Sigmoid colon (tissue), 7 donors: ENCODE measurements at places on chromosomes 4 and X. TPM values are rescaled to one million over a fixed set of nuclear protein-coding genes. Genes with fewer than 3 reads are reported as not detected.

DNA sequence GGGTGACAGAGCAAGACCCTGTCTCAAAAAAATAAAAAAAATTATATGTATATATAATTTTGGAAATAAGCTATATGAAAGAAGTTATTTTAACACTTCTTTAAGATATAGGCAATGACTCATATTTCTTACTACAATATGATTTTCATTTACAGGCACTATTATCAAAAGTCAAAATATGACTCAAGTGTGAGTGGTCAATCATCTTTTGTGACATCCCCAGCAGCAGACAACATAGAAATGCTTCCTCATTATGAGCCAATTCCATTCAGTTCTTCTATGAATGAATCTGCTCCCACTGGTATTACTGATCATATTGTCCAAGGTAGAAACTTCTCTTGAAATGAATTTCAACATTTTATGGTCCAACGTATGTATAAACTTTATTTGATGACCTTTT, 20.8 kb downstream of the OCIAD1 start:
- H3K4me3 ChIP-seq: no peak overlapping the region
- H3K4me1 ChIP-seq: no peaks in the 10 kb centered on the region
- no peaks in the 10 kb centered on the region for H3K27me3 ChIP-seq

DNA sequence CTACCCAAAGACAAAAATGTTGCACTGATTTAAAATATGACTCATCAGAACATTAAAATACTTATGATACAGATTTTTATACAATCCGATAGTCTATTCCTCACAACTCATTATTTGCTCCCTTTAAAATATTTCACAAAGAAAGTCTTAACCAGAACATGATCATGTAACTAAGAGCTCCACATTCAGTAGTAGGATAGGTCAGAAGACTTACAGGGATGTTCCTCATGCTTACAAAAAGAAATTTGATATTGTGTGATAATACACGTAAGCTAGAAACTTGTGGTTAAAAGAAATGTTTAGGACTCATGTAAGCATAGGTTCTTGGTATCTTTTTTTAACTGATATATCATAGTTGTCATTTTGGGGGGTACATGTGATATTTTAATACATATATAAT, 235.9 kb downstream of the PALLD start:
- H3K4me3 ChIP-seq: no peak overlapping the region
- no peak for DNase-seq
- H3K27ac ChIP-seq: no peak overlapping the region
- H3K4me1 ChIP-seq: no peaks in the 10 kb centered on the region
- H3K27me3 ChIP-seq: no peaks in the 10 kb centered on the region
- no peaks in the 10 kb centered on the region for H3K36me3 ChIP-seq

DNA sequence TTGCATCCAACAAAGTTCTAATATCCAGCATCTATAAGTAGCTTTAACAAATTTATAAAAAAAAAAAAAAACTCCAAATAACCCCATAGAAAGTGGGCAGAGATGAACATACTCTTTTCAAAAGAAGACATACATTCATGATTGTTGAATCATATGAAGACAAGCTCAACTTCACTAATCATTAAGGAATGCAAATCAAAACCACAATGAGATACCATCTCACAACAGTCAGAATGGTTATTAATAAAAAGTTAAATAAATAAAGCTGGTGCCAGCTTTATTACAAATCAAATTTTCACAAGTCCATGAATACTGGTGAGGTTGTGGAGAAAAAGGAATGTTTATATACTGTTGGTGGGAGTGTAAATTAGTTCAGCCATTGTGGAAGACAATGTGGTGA, 592.0 kb downstream of the IQCM start:
- no peak overlapping the region for H3K4me3 ChIP-seq
- no peaks in the 10 kb centered on the region for H3K4me1 ChIP-seq

GRCh38 chr4:8118035-8118434, 40.6 kb downstream of the ABLIM2 start:
- H3K27ac ChIP-seq: no peak overlapping the region
- no peaks in the 10 kb centered on the region for H3K36me3 ChIP-seq
- DNase-seq: no peak
- no peaks in the 10 kb centered on the region for H3K4me1 ChIP-seq
- no peak overlapping the region for H3K4me3 ChIP-seq
- no peaks in the 10 kb centered on the region for H3K27me3 ChIP-seq

DNA sequence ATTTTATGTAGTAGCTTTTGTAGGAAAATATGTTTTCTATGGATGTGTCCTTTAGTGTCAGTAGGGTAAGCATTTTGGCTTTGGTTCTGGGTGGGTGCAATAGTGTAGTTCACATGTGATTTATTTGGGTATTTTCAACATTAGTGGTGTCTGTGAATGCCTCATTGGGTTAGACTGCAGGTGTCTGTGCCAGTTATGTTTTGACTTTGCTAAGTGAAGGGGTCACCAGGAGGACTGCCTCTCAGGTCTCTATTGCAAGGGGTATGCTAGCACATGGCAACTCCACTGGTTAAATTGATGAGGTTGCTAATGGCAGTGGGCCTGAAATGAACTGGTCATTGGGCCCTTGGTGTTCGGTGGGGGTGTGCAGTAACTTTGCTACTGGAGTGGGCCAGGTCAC, 467.1 kb downstream of the NAF1 start:
- no peaks in the 10 kb centered on the region for H3K4me1 ChIP-seq
- no peaks in the 10 kb centered on the region for H3K36me3 ChIP-seq
- no peak for DNase-seq
- no peaks in the 10 kb centered on the region for H3K27me3 ChIP-seq
- no peak overlapping the region for H3K27ac ChIP-seq
- H3K4me3 ChIP-seq: no peak overlapping the region

Gene TCP11X2
- polyA plus RNA-seq: not detected

Gene MAGEC2
- not detected for polyA plus RNA-seq

Gene CDKL2
- not detected for polyA plus RNA-seq

Gene ARL9
- polyA plus RNA-seq: not detected

Gene BEX1
- polyA plus RNA-seq: 3.6 TPM

Gene ZFYVE28
- polyA plus RNA-seq: 24.1 TPM

Gene LETM1
- 11.4 TPM for polyA plus RNA-seq
